GM12878 (cell line): ENCODE measurements at places on chromosomes 12 and 14.

DNA sequence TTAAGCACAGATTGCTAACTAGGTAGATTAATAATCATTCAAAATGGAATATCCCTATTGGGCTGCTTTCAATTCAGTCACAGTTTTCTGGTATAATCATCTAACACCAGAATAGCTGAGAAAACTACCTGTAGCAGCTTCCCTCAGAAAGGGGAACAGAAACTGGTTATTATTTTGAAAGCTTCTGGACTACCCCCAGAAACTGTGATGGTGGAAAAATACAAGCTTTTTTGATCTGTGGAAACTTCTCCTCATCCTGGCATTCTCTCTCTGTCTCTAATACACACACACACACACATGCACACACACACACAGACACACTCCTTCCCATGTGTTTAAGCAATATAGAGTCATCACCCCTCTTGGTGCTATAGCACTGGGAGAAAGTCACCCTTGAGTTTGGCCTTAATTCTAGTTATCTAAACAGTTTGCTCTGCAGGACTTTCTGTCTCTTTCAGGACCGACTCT lies 251.5 kb upstream of the LMO3 start:
- DNase-seq, result peak; percentile 64

DNA sequence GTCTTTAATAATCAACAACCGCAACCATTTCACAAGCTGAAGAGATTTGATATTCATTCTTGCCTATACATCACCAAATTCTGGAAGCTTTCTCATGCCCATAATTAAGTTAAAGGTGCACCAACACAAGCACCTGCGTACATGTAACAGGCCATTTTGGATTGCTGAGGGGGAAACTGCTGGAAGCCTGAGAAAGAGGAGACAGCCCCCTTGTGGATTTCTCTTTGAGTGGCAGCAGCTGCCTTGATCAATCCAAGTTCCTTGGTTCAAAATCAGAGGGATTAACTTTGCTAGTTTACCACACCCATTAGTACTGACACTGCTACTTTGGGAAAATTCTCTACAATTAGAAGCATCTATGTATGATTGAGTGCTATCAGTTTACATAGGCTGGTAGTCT lies 321.1 kb downstream of the NOVA1 start:
- no peak for DNase-seq

- DNase-seq, result no peak
These were observed 8.3 kb upstream of the PLEK2 start for GRCh38 chr14:67420102-67420739.

DNA sequence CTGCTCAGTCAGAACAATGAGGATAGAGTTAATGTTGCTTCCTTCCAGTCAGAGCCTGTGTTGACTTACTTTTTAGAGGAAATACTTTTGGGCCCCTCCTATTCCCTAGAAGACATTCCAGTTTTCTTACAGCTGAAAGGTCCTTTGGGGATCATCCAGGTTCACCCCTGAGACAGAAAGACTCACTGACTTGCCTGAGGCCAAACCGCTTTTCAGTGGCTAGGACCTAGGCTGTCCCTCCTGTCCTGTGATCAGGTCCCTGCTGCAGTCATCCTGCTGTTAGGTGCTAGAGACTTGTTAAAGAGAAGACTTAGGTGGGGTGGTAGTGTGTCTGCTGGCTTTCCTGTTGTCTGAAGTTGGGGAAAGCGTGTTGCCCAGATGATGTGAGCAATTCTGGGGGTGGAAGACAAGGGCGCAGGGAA lies 39.6 kb downstream of the SUSD6 start:
- no peak for DNase-seq

- DNase-seq, result no peak
These were observed 22.8 kb upstream of the VCPKMT start for GRCh38 chr14:50139192-50139591.

- DNase-seq, result no peak
These were observed 334.6 kb upstream of the FKBP4 start for GRCh38 chr12:2460051-2460670.
